ENCODE measurements at places on chromosomes 11 and 22.

DNA sequence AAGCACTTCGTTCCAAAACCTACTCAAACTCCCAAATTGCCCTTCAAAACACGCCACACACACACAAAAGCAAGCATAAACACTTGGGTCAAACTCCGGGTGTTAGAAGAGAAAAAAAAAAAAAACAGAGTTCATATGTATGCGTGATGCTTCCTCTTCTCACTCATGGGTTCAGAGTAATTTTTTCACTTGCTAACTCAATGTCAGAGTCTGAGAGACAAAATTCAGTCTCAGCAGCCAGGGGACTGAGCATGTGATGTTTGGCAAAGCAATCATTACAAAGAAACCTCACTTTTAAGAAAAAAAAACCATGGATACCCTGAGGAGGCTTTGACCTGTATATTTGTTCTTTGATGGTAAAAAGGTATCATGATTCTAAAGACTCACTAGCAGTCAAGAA is 461.7 kb downstream of the NTM start:
- DNase-seq = no peak

DNA sequence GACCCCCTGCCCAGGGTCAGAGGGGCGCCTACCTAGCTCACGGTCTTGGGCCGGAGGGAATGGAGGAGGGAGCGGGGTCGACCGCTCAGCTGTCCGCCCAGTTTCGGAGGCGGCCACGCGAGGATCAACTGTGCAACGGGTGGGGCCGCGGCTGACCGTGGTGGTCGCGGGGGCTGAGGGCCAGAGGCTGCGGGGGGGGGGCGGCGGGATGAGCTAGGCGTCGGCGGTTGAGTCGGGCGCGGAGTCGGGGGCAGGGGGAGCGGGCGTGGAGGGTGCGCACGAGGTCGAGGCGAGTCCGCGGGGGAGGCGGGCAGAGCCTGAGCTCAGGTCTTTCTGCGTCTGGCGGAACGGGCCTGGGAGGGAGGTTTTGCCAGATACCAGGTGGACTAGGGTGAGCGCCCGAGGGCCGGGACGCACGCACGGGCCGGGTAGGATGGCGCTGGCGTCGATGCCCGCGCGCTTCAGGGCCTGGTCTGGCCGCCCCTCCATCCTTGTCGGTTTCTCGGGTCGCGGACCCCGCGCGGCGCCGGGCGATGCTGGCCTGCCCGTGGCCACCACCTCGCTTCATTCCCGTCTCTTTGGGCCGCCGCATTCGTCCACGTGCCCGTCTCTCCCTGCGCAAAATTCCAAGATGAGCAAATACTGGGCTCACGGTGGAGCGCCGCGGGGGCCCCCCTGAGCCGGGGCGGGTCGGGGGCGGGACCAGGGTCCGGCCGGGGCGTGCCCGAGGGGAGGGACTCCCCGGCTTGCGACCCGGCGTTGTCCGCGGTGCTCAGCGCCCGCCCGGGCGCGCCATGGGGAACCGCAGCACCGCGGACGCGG is at the start of gene DRD4:
Gene DRD4 (plus strand): TSS at position 759 of the 822 bp plus-strand sequence. CDS start 36 bp downstream, at position 795.
- no peak for DNase-seq

GRCh38 chr22:38097557-38098409 is 12.7 kb downstream of the BAIAP2L2 start:
- DNase-seq = peak; percentile 37

GRCh38 chr11:17572359-17572690 is 25.3 kb downstream of the OTOG start:
- no peak for DNase-seq

- DNase-seq = no peak
Measured at GRCh38 chr11:130452176-130452575, 3.7 kb downstream of the ADAMTS15 start.

DNA sequence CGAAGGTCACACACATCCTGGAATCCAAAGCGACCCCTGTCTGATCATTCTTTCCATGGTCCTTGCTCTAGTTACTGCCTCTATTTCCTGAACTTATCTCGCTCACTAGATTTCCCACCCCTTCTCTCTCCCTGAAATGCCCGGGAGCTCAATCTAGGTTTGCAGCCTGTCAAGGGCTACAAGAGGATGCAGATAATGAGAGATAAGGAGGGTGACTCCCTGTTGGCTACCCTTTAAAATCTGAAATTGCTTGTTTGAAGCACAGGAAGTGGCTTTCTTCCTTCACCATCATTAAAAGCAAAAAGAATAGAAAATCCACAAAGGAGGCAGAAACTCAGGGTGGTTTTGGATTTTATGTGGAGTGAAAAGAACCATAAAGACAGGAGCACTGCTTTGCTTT is 13.0 kb upstream of the FLI1 start:
- no peak for DNase-seq

DNA sequence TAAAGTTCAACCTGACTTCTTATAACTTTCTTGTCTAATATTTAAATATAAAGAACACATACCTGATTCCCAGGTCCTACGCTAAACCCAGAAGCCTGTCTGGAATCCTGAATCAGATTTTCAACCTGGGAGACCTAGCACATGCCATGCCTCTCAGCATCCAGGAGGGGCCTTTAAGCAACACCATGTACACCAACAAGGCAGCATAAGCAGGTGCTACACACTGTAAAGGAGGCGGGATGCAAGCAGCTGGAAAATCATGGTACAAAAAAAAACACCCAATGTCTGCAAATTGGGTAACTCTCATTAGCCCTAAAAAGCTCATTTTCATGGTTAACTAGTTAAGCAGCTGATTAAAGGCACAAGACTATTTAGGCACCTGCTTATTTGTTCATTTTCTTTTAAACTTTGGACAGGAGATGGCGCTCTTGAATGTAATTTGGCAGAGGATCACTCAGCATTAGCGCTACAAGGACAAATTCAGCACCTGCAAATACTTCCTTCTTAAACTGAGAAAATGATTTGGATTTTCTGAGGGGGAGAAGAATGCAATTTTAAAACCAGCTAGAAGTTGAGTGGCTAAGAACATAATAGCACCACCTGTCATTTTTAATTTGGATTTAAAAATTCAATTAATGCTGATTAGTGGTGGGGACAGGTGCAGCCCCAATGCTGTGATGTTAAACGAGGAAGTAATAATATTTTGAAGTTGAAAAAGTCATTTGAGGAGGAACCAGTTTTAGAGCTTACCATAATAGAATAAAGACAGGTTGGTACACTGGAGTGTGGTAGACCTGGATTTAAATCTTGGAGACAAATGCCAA is 104.0 kb downstream of the FAR1 start:
- peak; percentile 75 for DNase-seq

DNA sequence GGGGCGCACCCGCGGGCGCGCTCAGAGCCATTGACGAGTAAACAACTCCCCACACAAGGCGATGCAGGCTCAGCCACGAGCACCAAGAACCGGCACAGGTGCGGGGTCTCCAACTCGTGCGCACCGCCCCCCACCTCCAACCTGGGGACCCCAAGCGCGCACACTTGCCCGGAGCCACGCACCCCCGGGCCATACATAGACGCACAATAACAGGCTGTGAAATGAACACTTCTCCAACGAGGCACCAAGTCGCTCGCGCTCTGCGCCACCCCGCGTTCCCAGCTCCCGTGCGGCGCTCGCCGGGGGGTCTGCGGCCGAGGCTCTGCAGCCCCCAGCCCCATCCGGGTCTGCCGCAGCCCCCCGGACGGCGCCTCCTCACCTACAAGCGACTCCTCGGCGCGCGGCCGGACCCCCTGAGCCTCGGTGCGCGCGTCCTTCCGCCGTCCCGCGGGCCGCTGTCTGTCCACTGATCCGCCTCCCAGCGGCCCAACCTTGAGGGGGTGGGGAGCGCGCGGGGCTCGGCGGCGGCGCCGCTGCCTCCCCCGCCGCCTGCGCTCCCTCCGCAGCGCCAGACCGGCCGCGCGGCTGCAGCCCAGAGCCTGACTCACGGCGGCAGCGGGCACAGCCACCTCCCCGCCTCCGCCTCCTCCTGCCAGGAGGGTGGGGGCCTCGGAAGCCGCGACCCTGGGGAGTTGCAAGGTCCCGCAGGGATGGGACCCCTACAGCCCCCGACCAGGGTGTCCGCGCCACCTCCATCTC is 1.6 kb downstream of the IFITM10 start:
- DNase-seq = peak; percentile 35

GRCh38 chr11:134662629-134663360 is 250.8 kb upstream of the B3GAT1 start:
- DNase-seq = no peak

DNA sequence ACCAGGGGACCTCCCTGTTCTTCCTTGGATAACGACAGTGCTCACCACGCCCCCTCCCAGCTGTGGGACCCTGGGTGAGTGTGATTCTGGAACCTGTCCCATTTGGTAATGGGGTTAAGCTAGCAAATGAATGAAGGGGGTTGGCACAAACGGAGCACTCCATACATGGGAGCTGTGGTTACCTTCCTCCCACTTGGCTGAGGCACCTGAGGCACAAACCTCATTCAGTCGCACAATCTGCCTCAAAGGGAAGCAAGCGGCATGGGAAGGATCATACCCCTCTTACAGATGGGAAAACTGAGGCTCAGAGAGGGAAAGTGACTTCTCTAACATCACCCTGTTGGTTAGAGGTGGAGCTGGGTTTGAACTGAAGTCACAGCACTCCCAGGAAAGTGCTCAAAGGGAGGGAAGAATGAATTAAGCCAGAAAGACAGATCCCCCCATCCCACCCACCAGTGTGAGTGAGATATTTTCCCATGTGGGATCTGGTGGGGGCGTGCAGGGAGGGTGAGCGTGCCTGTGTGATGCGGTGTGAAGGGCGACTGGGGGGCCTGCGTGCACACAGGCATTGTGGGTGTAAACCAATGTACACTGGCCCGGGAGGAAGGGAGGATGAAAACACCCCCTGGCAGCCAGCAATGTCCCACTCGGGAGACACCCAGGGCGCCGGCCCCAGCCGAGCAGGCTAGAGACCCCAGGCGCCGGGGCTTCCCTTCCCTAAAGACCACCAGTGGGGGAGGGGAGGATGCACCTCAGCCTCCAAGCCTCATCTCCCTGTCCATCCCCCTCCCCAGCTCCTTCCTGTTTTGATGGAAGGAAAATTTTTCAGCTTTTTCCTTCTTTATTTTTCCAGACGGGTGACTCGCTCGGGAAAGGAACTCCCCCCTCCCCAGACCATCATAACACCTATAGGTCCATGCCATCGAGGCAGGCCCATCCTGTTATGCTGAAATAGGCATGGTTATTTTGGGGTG is 8.0 kb upstream of the PDGFB start:
- no peak for DNase-seq

DNA sequence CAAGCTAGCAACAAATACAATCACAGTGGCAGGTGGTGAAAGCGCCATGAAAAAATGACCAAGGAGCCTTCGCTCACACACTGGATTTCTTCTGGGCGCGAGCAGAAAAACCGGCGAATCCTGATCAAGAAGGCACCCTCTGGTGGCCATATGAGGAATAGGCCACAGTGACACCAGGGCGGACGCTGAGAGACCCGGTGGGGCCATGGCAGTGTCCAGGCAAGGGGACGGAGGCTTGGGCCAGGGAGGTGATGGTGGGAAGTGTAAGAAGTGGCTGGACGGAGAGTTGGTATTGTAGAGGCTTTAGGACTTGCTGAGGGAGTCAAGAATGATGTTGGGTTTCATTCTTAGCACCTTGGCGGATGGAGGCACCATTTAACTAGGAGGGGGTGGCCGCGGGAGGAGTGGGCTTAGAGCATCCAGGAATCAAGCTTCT is 16.9 kb upstream of the RAC2 start:
- peak; percentile 49 for DNase-seq

DNA sequence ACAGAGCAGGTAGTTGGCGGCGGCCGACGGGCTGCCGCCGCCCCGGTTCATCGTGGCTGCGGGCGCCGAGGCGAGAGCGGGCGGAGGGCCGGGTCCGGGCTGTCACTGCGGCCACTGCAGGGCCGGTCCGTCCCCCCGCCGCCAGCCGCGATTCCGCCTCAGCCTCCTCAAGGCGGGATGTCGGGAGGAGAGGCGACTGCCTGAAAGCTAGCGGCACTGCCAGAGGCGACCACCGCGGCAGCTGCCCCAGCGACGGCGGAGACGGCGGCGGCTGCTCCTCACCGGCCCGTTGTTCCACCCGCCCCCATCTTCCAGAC is 234 bp downstream of the SESN3 start:
- no peak for DNase-seq

DNA sequence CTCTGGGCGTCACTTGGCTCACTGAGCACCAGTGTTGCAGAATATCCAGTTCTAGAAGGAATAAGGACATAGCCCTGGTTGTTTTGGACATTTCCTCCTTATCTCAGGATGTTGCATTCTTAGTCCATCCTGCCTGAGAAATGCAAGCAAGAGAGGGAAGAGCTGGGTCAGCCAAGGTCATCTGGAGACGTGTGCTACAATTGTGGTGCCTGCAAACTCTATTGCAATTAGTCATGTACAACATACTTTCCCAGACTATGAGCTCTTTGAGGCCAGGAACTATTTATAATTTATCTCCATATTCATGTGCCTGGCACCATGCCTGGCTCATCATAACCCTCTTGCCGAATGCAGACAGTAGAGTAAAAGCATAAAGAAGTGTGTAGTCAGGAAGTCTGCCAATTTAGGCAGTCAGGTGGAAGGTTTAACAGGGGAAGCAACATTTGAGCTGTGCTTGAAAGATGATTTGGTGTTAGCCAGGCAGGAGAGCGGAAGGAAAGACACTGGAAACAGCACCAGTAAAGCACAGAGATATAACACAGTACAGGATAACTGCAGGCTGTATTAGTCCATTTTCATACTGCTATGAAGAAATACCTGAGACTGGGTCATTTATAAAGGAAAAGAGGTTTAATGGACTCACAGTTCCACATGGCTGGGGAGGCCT is 129.4 kb upstream of the PAX6 start:
- DNase-seq = peak; percentile 55

GRCh38 chr22:29320546-29320945 is 5.0 kb upstream of the RASL10A start:
- DNase-seq = no peak

DNA sequence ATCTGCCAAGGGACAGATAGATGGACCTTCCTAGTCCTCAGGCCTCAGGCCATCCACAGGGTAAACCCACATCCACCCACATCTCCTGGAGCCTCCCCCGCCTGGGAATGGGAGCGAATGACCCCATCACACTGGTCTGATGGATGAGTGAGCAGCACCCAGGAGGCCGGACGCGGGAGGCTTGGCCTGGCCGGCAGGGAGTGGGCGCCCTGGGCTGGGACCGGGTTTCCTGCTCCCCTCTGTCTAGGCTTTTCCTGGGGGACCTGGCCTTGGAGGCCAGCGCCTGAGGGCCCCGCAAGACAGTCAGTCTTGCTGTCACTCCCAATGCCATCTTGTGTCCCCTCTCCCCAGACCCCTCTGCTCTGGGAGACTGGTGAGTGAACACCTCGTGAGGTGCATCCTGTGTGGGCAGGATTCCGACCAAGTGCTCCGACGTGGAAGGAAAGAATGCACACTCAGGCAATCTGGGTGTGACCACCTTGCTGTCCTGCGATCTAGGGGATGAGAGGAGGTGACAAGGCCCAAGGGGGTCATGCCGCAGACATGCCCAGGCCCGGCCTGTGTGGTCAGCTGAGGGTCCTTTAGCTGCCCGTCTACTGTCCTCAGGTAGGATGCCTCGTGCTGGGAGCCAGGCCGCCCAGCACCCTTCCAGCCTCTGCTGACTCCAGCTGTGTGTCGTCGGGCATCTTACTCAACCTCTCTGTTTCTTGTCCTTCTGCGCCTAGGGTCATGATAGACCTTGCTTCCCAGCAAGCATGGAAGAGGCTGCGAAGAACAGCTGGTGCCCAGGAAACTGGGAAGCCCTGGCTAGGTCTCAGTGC is 26.5 kb upstream of the WNT7B start:
- DNase-seq = no peak

- no peak for DNase-seq
Measured at GRCh38 chr22:25357606-25358420, 138.4 kb downstream of the CRYBB2 start.

Data from umbilical cord (tissue), 2 donors.